ENCODE measurements at places on chromosomes 13 and 19. TPM values are rescaled to one million over a fixed set of nuclear protein-coding genes. Genes with fewer than 3 reads are reported as not detected.
A peak's percentile ranks its signal among the peaks of the same experiment; 100 is the strongest.

GRCh38 chr13:29845440-29846056, 4.9 kb downstream of the UBL3 start:
- H3K4me3 ChIP-seq = no peak overlapping the region
- no peak overlapping the region for H3K27ac ChIP-seq
- peaks cover 17% of the 10 kb centered on the region for H3K4me1 ChIP-seq
- H3K27me3 ChIP-seq = no peaks in the 10 kb centered on the region

- no peaks in the 10 kb centered on the region for H3K27me3 ChIP-seq
- H3K4me1 ChIP-seq = no peaks in the 10 kb centered on the region
- no peak for DNase-seq
- H3K36me3 ChIP-seq = no peaks in the 10 kb centered on the region
Measured at GRCh38 chr19:9917321-9917720, 19.0 kb downstream of the OLFM2 start.

DNA sequence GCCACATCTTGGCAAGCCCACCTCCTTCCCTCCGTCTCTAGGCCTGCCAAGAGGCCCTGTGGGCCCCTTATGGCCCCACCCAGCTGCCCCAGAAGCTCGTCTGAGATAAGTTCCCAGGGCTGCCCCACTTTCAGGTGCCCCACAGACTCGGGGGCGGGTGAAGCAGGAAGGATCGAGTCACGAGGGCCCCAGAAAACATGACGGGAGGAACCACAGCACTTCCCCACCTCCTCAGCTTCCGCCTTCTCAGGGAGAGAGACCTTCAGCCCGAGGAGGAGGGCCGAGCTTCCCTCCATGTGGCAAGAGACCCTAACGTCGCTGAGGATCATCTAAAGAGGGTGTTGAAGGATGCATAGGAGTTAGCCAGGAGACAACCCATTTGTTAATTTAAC, 4.5 kb upstream of the IL12RB1 start:
- no peaks in the 10 kb centered on the region for H3K27me3 ChIP-seq
- no peaks in the 10 kb centered on the region for H3K36me3 ChIP-seq
- no peaks in the 10 kb centered on the region for H3K4me1 ChIP-seq
- DNase-seq = peak; percentile 70
- no peak overlapping the region for H3K4me3 ChIP-seq

- H3K4me3 ChIP-seq = no peak overlapping the region
- no peaks in the 10 kb centered on the region for H3K36me3 ChIP-seq
- H3K4me1 ChIP-seq = no peaks in the 10 kb centered on the region
- peak; percentile 54 for DNase-seq
- H3K27me3 ChIP-seq = peaks cover 9% of the 10 kb centered on the region
- H3K27ac ChIP-seq = no peak overlapping the region
Measured at GRCh38 chr13:112066624-112067004, 335 bp upstream of the SOX1 start.

DNA sequence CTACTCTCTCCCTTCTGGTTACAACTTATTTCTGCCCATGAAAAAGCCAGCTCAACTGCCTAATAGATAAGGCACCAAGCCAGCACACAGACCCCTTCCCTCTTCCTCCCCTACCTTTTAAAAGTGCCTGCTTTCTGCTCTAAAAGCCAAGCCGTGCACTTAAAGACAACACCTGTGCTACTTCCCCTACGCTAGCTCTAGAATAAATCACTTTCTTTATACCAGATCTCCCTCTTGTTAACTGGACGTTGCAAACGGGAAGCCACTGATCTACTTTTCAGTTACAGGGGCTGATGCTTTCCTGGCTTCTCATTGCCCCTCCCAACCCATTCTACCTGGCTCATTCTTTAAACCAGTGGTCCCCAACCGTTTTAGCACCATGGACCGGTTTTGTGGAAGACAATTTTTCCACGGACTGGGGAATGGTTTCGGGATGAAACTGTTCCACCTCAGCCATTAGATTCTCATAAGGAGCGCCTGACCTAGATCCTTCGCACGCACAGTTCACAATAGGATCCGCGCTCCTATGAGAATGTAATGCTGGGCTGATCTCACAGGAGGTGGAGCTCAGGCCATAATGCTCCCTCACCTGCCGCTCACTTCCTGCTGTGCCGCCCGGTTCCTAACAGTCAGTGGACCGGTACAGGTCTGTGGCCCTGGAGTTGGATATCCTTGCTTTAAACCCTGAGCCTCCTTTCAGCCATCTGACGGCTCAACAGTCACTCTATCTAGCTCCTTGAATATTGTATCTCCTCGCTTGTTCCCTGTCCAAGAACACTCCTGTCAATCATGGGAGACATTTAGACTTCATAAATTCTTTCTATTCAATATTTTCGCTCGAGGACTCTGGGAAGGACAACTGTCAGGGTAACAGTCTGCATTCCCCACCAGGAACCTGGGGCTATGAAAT, 841 bp upstream of the ZNF223 start:
- peaks cover 5% of the 10 kb centered on the region for H3K4me1 ChIP-seq
- no peak overlapping the region for H3K27ac ChIP-seq
- peak overlapping the region; percentile 52 for H3K4me3 ChIP-seq
- H3K36me3 ChIP-seq = peaks cover 3% of the 10 kb centered on the region

Gene CLDN10
- 1.7 TPM for total RNA-seq

Gene KIR2DL4
- total RNA-seq = 0.56 TPM

Data from right lobe of liver (tissue), 6 donors.